ENCODE measurements at places on chromosomes 4 and X.
A peak's percentile ranks its signal among the peaks of the same experiment; 100 is the strongest.

DNA sequence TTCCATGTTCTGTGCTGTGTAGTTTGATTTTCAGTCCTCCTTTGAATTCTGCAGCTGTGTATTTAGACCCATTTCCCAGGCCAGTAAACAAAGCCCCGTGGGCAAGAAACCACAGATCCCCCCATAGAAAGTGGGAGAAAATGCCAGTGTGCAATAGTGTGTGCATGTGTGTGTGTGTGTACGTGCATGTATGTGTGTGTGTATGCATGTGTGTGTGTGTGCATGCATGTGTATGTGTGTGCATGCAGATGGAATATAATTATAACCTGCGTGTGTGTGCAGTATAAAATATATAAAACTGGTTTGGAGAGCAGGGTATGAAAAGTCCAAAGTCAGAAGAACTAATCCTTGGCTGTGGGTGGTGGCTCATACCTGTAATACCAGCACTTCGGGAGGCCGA is 5.2 kb upstream of the CD99 start:
- DNase-seq: no peak

DNA sequence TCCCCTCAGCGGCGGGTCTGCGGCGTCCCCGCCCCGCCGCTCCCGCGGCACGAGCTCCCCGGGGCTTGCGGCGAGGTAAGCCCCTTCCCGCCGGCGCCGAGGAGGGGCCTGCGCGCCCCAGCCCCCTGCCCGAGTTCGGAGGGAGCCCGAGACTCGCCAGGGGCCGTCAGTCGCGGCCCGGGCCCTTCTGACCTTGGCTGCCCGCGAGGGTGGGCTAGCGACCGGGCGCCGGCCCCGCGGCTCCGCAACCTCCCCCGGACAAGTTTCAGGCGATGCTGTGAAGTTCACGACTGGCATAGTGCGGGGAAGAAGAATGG is 554 bp downstream of the CDKL5 start:
- peak; percentile 8 for DNase-seq

- DNase-seq: no peak
These were observed 1028.3 kb downstream of the DMD start for GRCh38 chrX:32183066-32183465.

- no peak for DNase-seq
These were observed 14.9 kb upstream of the PORCN start for GRCh38 chrX:48493890-48494364.

- no peak for DNase-seq
These were observed 619 bp upstream of the PDK3 start for GRCh38 chrX:24464498-24464835.

GRCh38 chr4:3047464-3048286 is 26.7 kb downstream of the HTT-AS start:
- DNase-seq: peak; percentile 69

GRCh38 chr4:8218371-8219031 is 19.4 kb downstream of the SH3TC1 start:
- no peak for DNase-seq
